ENCODE measurements at places on chromosomes 7 and 10. TPM values are rescaled to one million over a fixed set of nuclear protein-coding genes. Genes with fewer than 3 reads are reported as not detected.

Gene HTR5A
- total RNA-seq = not detected

DNA sequence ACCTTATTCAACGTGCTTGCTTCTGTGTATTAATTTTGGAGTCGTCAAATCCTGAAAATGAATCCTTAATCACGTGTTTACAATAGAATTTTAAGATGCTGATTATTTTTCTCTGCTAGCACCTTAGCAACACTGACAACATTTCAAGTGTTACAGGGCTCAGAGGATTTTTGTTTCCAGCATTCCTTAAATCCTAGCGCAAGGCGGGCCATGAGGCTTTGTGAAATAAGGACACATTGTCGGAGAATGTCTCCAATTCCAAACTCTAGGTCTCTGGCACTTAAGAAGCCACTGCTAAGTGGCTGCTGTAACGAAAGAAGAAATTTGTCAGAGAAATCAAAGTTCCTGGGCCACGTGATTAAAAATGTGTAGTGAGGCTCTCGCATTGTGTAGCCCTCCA lies 390.9 kb upstream of the CELF2 start:
- DNase-seq = no peak

DNA sequence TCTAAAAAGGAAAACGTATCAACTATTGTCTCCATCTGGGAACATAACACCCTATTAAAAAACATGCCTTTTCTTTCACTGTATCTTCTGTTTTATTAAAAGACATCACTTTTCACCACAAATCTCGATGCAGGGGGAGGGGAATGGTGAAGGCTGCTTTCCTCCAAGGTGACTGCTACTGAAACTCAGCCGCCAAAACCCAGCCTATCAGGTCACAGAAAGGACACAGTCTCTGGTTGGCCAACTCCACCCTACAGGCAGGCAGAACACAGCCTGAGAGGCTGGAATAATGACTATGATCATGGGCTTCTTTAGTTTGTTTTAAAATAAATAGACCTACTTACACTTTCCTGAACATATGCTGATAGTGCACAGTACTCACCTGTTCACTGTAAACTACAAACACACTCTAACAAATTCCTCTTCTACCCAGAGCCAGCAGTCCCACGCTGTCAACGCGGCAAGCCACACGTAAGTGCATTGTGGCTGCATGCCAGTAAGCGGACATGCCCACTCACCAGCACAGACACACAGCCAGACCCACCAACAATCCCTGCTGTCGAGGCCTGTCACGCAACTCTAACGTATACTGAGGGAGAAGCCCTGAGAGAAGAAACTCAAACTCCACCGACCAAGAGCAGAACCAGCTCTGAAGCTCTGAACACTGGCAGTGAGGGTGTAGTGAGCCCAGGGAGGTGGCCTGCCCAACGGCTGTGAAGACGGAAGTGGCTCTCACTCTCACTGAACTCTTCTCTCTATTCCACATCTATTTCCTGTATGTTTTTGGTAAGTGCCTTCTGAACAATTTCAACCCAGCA lies 41.8 kb downstream of the NCAPG2 start:
- no peak for DNase-seq

GRCh38 chr10:29630205-29631048 lies 4.3 kb downstream of the SVIL start:
- no peak for DNase-seq

DNA sequence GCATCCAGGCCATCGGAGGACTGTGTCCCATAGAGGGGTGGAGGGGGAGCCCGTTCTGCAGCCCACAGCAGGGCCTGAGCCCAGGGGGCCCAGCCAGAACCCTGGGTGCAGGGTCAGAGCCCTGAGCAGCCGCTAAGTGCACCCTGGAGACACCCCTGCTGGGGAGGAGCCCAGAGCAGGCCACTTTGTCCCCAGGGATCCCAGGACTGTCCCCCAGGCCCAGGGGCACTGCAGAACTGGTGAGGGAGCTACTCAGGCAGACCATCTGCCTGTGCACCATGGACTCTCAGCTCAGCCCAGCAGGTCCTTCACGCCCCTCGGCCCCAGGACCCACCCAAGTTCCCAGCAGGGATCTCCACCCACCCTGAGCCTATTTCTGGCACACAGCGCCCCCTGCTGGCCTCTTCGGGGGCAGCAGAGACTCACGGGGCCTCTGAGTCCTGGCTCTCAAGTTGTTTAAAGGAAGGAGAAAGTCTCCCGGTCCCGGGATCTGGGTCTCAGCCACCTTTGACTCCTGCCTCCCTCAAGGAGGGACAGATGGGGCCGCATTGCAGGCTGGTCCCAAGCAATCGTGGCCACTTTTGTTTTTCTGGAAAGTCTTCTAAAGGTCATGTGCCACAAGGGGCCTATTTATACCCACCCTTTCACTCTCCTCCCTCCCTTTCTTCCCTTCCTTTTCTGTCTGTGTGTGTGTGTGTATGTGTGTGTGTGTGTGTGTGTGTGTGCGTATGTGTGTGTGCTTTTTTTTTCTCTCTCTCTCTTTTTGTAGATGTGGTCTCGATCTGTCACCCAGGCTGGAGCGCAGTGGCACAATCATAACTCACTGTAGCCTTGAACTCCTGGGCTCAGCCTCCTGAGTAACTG lies 90.3 kb downstream of the MYL10 start:
- DNase-seq = no peak

DNA sequence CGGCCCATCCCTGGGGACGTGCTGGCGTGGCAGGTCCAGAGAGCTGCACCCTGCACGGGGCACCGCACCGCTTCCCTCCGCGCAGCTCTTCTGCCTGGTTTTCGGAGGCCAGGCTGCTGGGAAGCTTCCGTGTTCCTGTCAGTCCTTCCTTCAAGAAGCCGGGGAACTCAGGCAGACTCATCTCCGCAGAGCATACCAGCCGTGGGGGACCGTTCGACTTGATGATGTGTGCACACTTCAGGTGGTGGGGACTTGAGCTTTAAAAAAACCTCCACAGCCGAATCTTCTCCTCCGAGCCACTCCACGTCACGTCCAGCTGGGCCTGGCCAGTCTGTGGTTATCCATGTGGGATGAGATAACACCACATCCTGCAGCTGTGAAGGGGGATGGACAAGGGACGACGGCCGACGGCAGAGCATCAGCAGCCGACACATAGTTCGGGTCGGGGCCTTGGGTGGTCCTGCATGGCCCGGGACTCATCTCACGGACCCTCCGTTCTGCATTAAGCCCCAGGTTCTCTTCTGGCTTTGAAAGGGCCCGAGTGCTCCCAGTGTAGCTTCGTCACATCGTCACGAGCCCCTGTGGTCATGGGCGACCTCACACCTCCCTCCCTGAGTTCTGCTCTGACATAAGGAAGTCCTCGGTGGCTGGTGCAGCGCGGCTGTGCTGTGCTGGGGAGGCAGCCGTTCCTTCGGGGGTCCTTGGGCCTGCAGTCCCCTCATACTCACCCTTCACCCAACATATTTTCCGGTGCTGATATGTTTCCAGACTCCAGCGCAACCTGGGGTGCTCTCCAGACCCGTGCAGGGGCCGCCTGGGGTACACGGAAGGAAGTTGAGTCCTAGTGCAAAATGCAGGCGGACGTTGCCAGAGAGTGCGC lies 4.5 kb upstream of the BHLHA15 start:
- DNase-seq = no peak

Gene TMEM178B
- total RNA-seq = 0.95 TPM

DNA sequence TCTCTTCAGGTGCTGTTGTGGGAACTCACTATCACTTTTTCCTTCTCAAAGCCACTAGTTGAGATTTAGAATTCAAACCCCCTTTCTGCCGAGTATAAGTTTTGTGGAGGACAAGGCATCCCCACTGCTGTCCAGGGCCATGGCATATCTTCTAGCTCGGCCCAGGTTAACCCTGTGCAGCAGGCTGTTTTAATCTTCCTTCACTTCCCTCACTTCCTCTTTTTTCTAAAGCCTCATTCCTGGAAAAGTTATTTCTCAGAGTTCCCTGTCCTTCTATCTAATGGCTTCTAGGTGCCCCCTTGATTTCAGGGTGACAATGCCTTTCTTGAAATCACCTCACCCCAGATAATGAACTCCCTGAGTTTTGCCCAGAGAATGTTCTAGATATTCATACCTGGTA lies 222.3 kb downstream of the SNX10 start:
- DNase-seq = no peak

Gene UROS
- 25.5 TPM for total RNA-seq

- no peak for DNase-seq
Measured at GRCh38 chr10:128078136-128078969, 47.9 kb downstream of the MKI67 start.

Gene NRBF2
- total RNA-seq = 13.1 TPM

DNA sequence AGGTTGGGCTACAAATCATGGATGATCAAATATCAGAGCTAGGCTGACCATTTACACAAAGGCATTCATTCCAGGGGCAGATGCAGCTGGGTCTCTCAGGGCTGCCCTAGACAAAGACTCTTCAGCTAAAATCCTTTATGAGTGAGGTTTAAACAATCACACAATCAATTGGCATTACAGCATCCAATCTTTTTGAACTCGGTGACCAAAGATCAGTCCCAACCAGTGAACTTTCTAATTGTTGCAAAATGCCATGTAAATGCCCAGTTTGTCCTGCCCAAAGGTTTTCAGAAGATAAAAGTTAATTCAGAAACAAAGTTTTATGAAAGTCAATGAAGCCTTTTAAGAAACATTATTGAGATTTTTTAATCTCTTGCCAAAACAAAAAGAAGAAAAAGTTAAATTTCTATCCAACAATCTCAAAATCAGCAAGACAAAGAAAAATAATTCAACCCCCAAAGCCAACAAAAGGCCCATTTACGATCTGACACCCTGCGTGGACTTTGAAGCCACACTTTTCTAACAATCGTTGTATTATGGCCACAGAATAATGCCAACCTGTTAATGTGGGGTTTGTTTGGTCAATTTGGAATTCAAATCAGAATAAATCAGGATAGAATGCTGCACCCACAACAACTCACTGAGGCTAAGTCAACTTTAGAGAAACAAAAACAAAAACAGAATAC lies 40.9 kb downstream of the GPR37 start:
- DNase-seq = no peak

- no peak for DNase-seq
Measured at GRCh38 chr7:4072161-4072925, 609.8 kb upstream of the FOXK1 start.

- no peak for DNase-seq
Measured at GRCh38 chr10:114073395-114074186, 29.9 kb downstream of the ADRB1 start.

Gene PKD2L1
- total RNA-seq = not detected

Gene CYP3A4
- not detected for total RNA-seq

GRCh38 chr7:68699090-68699711 lies 899.1 kb upstream of the AUTS2 start:
- DNase-seq = no peak

DNA sequence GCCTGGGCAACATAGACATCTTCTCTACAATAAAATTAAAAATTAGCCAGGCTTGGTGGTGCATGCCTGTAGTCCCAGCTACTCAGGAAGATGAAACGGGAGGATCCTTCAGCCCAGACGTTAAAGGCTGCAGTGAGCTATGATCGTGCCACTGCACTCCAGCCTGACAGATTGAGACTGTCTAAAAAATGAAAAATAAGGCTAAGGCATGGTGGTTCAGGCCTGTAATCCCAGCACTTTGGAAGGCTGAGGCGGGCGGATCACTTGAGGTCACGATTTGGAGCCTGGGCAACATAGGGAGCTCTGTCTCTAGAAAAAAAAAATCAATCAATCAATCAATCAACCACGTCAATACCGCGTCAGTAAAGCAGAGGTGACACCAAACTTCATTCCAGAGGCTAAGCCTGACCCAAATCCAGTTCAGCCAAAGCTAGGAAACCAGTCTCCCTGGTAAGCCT lies 31.1 kb downstream of the MRPS24 start:
- no peak for DNase-seq

DNA sequence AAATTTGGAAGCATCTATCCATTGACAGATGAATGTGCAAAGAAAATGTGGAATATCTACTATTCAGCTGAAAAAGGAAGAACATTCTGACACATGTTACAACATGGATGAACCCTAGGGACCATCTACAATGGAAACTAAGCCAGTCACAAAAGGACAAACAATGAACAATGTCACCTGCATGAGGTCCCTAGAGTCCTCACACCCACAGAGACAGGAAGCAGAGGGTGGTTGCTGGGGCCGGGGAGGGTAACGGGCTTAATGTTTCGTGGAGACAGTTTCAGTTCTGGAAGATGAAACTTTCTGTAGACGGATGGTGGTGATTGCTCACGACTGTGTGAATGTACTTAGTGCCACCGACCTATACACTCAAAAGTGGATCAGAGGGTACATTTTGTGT lies 282.9 kb downstream of the ADARB2 start:
- DNase-seq = no peak

Gene SLC16A9
- 1.8 TPM for total RNA-seq

DNA sequence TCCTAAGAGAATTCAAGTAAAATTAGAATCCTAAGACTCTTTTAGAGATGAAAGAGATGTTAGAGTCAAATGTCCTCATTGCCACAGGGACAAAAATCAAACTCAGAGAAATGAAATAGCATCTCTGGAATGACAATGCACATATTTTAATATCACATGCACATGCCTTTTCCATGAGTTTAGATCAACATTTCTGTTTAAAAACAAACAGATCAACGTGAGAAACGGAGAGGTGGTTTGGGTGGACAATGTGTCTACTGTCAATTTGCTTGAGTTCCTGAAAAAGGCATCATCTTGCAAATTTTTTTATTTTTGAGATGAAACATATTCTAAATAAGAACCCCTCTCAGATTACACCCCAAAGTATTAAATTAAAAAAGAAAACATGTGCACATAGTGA lies 130.0 kb downstream of the CHRM2 start:
- DNase-seq = no peak

DNA sequence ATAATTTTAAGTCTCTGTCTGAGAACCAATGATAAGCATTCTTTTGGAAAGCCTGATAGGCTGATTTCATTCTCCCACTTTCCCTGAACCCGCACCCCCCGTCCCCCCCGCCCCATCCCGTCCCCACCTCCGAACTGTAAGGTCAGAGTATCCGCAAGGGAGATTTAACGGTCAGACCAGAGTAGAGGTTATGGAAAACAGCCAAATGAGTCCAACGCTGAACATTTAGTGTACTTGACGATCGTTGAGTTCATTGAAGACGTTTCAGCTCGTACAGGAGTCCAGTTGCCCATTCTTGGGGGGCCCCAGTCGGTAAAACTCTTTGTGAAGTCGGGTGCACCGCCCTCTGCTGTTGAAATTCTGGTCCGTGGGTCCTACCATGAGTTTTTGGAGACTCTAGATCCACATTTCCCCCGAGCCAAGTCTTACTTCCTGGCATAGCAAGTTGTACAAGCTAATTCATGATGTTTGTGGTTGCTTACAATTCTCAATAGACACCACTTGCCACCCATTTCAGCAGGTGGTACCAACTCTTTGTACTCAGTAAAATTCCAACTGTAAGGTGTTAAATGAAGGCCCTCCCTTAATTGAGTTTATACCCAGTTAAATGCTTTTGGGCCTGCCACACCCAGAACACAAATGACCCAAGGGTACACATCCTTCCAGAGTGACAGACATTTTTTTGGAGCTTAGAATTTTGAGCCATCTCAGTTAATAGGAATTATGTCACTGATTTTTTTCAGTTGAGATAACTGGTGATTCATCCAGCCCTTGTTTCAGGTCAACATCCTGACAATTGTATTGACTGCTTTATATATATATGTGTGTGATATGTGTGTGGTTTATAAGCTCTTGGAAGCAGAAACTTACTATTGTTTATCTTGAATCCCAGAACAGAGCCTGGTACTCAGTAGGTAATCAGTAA lies 1.2 kb downstream of the MARCHF5 start:
- DNase-seq = no peak

- no peak for DNase-seq
Measured at GRCh38 chr10:77873536-77874380, 52.8 kb downstream of the DLG5 start.

GRCh38 chr10:68955832-68956532 lies at the start of gene DDX21:
TSS of gene DDX21 (plus strand) at chr10:68956170. CDS start at chr10:68956226, 56 bp downstream.
- DNase-seq = peak; percentile 76

All from thoracic aorta (tissue), 2 donors.